ENCODE measurements at places on chromosomes 4 and X.

GRCh38 chrX:107551546-107551945 lies 76.8 kb upstream of the PRPS1 start:
- no peak for DNase-seq

- DNase-seq = no peak
Measured at GRCh38 chrX:78595901-78596502, 63.1 kb downstream of the RTL3 start.

GRCh38 chr4:62517716-62518115 lies 1317.6 kb downstream of the ADGRL3 start:
- no peak for DNase-seq

- DNase-seq = no peak
Measured at GRCh38 chr4:143083756-143084472, 100.8 kb upstream of the USP38 start.

- DNase-seq = no peak
Measured at GRCh38 chr4:26459756-26460530, 30.3 kb downstream of the CCKAR start.

DNA sequence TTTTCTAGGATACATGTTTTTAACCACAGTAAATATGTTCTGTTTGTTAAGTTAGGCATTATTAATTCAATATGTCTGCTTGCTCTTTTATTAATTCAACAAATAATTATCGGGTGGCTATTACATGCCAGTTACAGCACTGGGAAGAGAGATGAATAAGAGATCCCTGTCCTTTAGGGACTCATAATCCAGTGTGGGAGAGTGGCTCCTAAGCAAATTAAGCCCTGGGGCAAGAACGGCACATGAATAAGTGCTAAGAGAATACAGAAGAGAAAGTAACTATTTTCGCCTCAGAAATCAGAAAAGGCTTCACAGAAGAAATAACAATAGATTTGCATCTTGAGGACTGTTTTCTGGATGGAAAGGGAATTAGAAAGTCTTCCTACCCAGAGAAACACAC lies 236.7 kb downstream of the NR3C2 start:
- DNase-seq = no peak
